NCI-H1694 treated with DMSO at 0.1 percent for 48 hours (cell line): ENCODE measurements at places on chromosomes 7 and 10.

- DNase-seq = peak; percentile 39
Measured at GRCh38 chr7:80135309-80136104, 876 bp downstream of the GNAI1 start.

- DNase-seq = no peak
Measured at GRCh38 chr10:133161486-133162109, 1.6 kb downstream of the KNDC1 start.

DNA sequence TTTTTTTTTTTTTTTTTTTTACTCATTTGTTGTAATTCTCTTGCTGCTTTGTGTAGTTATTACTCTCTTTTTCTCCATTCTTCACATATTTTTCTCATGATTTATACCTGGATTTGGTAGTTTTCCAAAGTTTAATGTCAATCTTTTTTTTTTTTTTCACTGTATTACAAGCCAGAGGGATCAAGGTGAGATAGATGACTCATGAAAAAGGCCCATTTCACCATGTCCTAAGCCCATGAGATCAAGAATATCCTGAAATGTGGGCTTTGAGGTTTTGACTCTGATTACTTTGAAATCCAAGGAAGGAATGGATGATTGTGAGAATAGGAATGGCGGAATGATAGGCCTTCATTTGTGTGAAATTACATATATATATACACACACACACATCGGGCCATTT lies 31.1 kb downstream of the TAX1BP1 start:
- no peak for DNase-seq

DNA sequence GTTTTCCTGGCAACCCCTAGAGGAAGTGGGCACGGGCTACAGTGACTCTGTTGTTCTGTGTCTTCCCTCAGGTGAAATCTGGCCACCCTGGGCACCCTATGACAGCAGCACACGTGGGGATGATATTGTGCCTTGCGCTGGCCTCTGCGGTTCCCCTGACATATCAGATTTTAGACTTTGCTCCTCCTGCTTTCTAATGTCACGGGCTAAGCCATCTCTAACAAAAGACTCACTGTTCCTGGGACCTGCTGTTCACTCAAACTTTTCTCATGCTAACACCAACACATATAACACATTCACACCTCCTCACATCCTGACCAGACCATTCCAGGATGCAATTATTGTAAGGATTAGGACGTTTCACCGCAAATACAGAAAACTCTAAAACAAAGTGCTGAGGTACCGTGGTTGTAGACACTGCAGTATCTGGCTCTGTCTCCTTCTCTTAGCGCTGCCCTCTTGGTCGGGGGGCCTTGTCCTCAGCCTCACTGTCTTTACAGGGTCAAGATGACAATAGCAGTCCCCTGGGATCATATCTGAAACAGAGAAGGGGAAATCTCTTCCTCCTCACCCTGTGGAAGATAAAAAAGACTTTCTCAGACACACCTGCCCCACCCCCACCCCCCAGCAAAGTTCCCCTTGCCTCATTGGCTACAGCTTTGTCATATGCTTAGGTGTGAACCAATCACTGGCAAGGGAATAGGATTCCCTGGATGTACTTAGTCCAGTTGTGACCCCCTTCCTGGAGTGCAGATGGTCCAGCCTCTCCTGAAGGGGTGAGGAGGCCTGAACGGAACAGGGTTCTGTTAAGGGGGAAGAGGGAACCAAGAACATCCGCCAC lies 14.1 kb downstream of the CHN2 start:
- DNase-seq = no peak

- peak; percentile 31 for DNase-seq
Measured at GRCh38 chr7:131688738-131689661, 132.6 kb upstream of the PODXL start.

GRCh38 chr7:96800122-96800521 lies 90.5 kb upstream of the SEM1 start:
- DNase-seq = no peak

GRCh38 chr10:72006026-72006425 lies 41.8 kb downstream of the CHST3 start:
- no peak for DNase-seq

- peak; percentile 11 for DNase-seq
Measured at GRCh38 chr7:30911561-30911969, at the start of gene AQP1. AQP1 (plus strand) TSS chr7:30911853; CDS start chr7:30911910, 57 bp downstream.

DNA sequence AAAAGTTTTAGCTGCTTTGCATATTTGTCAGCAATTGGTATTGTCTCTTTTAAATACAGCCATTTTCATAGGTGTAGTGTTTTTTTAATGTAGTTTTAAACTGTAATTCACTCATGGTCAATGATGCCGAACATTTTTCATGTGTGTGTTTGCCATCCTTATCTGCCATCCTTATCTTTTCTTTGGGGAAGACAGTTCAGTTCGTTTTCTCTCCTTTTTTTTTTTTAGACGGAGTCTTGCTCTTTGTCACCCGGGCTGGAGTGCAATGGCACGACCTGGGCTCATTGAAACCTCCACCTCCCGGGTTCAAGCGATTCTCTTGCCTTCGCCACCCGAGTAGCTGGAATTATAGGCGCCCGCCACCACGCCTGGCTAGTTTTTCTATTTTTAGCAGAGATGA lies 545.3 kb downstream of the CNTNAP2 start:
- DNase-seq = no peak
